ENCODE measurements at places on chromosomes 7 and 10. TPM values are rescaled to one million over a fixed set of nuclear protein-coding genes. Genes with fewer than 3 reads are reported as not detected.

Gene SH2D4B
- polyA plus RNA-seq = not detected

Gene GNGT1
- 0.42 TPM for polyA plus RNA-seq

Gene MCM7
- polyA plus RNA-seq = 45.1 TPM

Gene UTF1
- polyA plus RNA-seq = 0.06 TPM

Gene ODAD2
- 2.5 TPM for polyA plus RNA-seq

Gene SAMD9L
- 4.2 TPM for polyA plus RNA-seq

Gene SFRP5
- 0.28 TPM for polyA plus RNA-seq

Gene NKX2-3
- 0.07 TPM for polyA plus RNA-seq

Gene CPA4
- 1.7 TPM for polyA plus RNA-seq

Gene HSPA12A
- 16.0 TPM for polyA plus RNA-seq

Gene VAX1
- polyA plus RNA-seq = not detected
